ENCODE measurements at places on chromosomes 11 and 22. TPM values are rescaled to one million over a fixed set of nuclear protein-coding genes. Genes with fewer than 3 reads are reported as not detected.

DNA sequence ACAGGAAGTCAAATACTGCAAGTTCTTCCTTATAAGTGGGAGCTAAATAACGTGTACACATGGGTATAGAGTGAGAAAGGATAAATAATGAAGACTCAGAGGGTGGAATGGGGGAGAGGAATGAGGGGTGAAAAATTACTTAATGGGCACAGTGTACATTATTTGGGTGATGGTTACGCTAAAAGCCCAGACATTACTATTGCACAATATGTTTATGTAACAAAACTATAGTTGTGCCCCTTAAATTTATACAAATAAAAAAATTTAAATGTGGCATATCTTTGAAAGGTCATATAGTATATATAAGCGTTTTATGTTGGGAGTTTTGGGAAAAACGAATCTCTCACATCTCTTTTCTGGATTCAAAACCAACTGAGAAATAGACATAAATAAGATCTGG is 96.1 kb downstream of the KIF18A start:
- DNase-seq, result no peak

DNA sequence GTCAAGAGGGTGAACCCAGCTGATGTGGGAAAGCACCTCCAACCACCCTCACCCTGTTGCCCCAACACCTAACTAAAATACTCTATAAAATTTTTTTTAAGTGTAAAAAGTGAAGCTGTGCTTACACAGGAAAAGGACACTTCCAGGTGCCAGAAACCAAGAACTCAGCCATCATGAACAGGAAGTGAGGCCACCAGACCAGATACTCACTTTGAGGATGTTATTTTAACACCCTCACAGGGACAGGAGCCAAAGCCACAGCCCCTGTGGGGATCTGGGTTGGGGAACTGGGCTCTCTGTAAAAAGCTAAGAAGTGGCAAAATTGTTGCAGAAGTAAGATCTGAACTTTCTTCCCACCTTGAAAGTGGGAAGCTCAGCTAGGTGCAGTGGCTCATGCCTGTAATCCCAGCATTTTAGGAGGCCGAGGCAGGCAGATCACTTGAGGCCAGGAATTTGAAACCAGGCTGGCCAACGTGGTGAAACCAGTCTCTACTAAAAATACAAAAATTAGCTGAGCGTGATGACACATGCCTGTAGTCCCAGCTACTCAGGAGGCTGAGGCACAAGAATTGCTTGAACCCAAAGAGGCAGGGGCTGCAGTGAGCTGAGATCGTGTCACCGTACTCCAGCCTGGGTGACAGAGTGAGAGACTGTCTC is 3.8 kb downstream of the RSPH14 start:
- no peak for DNase-seq

GRCh38 chr22:41517172-41518047 is 26.9 kb downstream of the POLR3H start:
- no peak for DNase-seq

DNA sequence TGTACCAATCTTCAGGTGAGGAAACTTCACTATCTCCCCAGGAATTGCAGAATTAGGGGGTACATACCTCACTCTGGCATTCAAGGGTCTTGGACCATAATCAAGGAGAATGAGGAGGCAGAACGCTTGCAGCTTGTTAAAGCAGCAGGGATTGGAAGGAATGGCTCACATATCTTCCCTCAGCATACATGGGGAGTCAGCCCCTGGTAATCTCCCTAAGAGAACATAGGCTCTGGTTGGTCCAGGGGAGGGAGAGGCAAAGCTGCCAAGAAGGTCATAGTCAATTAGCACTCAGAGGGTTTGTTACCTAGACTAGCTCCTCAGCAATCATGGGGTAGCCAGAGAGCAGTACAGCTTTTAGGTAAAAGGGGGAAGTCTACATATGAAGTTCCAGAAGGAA is 256.8 kb downstream of the INSC start:
- no peak for DNase-seq

KIAA1671 gene
- total RNA-seq, result 1.4 TPM

SHANK3 gene
- not detected for total RNA-seq

- no peak for DNase-seq
Observed at GRCh38 chr22:44396727-44397722, 84.3 kb upstream of the SHISAL1 start.

OR52N4 gene
- total RNA-seq, result 1.3 TPM

- no peak for DNase-seq
Observed at GRCh38 chr22:17269607-17270261, 50.5 kb upstream of the ADA2 start.

DNA sequence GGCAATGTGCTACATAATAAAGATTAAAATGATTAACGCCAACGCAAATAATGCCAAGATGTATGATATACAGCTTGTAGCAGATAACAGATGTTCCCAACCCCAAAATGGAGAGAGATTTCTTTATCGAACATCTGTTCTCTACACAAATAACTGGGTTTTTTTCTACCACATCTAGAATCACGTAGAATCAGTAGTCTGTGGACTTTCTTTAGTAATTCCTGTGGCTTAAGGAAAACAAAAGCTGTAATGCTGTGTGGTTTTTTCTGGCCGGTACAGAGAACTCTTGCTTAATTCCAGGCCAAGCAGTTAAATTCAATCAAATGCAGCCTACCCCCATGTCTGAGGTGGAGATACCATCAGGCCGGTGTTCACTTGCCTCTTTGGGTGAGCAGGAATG is 303.4 kb downstream of the FAT3 start:
- DNase-seq, result no peak

TMEM184B gene
- total RNA-seq, result 53.3 TPM

DNA sequence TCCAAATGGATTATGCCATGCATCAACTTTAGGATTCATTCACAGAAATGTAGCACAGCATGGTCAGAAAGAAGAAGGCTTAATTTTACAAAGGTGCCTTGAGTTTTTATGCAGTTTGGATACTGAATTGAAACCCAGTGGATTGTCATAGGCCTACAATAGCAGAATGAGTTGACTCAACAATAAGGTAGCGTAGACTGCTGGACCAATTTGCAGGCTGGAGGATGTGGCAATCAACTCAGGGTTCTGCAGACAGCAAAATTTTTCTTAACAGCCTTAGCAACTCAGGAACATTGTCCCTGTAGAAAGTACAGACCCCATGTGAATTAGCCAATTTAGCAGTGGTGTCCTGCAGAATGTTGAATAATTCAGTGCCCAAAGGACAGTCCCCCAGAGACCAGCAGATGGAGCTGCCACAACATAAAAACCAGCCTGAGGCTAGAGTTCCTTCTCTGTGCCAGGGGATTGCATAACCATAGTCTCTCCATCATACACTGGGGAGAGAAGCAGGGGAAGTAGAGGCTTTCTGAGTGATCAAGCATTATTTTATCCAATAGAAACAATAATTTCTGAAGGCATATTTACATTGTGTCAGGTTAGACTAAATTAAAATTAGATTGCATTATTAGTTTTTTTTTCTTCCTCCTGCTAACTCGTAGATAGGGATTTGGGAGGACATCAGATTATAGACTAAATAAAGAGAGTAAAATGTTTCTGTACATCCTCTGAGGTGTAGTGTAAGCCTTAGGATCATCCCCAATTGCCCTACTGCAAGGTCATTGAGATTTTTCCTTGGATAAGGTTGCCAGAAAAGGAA is 20.3 kb upstream of the MRPL17 start:
- no peak for DNase-seq

GRCh38 chr11:47051217-47051616 is 114.7 kb downstream of the CSTPP1 start:
- DNase-seq, result no peak

DNA sequence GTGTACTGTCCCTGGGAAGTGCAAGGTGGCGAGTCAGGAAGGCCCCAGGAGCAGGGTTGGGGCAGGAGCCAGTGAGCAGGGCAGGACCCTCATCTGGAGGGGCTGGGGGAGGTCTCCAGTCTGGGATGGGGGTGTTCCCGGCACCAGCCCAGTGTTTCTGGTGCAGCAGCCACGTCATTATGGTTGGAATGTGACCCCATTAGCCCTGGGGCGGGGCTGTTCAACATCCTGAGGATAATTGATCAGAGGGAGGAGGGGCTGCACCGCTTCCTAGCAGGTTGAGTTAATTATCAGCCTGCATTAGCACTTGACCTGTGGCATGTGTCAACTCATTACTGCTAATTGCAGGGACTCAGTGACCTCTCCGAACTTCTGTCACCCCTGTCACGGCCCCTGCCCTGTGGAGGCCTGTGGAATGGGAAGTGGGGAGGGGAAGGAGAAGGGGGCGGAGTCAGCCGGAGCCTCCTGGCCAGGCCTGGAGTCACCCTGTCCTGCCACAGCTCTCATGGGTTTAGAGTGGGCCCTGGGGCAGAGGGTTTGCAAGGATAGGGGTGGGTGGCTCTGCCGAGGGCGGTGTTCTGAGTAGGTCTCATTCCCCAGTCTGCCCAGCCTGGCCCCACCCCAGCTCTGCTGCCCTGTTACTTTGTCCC is 52.8 kb upstream of the CCDC188 start:
- no peak for DNase-seq

CASP5 gene
- not detected for total RNA-seq

MRGPRF gene
- not detected for total RNA-seq
